ENCODE measurements at places on chromosomes 12 and 14. TPM values are rescaled to one million over a fixed set of nuclear protein-coding genes. Genes with fewer than 3 reads are reported as not detected.

Gene NPFF
- polyA plus RNA-seq: 2.1 TPM

- no peak for DNase-seq
Observed at GRCh38 chr12:7656121-7656520, 9.6 kb downstream of the APOBEC1 start.

DNA sequence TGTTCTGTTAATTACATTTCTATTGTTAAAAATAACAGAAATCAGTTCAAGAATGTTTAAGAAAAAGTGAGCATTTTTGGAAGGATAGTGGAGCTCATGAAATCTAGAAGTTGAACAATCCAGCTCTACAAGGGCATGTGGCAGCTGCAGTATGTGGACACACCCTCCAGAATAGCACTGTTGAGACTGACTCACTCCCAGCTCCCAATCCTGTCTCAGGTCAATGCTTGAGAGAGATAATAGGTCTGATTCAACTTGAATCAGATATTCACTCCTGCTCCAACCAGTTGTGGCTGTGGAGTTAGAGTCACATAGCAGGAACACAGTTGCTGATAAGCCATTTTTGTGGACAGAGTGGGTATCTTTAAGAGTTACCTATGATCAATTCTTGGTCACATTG is 113.0 kb upstream of the NTF3 start:
- no peak for DNase-seq

Gene PHETA1
- 10.0 TPM for polyA plus RNA-seq

- no peak for DNase-seq
Observed at GRCh38 chr12:8455727-8456360, at the start of gene CLEC6A. Gene CLEC6A, plus strand, starts transcription at chr12:8455962. Its CDS starts 150 bp downstream, at chr12:8456112.

GRCh38 chr14:68397822-68398221 is 395.0 kb downstream of the ZFP36L1 start:
- DNase-seq: peak; percentile 73

Gene CRIP1
- polyA plus RNA-seq: 22.7 TPM

GRCh38 chr12:114163771-114164170 is 197.6 kb upstream of the RBM19 start:
- no peak for DNase-seq

Gene AQP6
- polyA plus RNA-seq: 21.1 TPM

Gene RNU4-1
- not detected for polyA plus RNA-seq

Gene CAPS2
- polyA plus RNA-seq: 11.5 TPM

GRCh38 chr12:80707830-80708258 is 410 bp downstream of the MYF6 start:
- no peak for DNase-seq

Gene LMNTD1
- not detected for polyA plus RNA-seq

DNA sequence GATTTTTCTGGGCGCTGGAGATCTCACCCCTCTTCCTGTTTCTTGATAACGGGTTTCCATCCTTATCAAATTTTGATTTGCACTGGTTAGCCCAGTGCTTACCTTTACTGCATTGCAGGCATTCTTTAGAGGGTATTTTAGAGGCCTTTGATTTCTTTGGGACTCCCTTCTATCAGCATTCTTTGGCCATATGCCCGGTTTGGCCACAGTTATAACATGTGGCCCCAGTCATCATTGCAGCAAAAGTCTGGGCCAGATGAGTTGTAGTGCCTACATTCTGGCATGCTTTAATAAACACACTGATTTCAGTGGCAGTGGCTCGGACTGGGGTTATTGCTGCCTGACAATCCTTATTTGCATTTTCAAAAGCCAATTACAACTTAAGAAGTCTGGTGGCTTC is 82.3 kb downstream of the KCNMB4 start:
- no peak for DNase-seq

DNA sequence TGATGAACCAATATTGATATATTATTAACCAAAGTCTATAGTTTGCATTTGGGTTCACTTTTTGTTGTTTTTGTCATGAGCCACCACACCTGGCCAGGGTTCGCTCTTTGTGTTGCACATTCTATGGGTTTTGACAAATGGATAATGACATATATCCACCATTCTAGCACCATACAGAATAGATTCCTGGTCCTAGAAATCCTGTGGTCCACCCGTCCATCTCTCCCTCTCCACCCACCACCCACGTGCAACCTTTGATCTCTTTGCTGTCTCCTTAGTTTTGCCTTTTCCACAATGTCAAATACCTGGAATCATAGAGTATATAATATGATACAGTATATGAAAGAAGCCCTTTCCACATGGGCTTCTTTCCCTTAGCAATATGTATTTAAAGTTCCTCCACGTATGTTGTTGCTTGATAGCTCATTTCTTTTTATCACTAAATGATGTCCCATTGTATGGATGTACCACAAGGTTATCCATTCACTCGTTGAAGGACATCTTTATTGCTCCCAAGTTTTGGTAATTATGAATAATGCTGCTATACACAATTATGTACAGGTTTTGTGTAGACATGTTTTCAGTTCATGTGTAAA is 7.4 kb downstream of the RPL6 start:
- no peak for DNase-seq

DNA sequence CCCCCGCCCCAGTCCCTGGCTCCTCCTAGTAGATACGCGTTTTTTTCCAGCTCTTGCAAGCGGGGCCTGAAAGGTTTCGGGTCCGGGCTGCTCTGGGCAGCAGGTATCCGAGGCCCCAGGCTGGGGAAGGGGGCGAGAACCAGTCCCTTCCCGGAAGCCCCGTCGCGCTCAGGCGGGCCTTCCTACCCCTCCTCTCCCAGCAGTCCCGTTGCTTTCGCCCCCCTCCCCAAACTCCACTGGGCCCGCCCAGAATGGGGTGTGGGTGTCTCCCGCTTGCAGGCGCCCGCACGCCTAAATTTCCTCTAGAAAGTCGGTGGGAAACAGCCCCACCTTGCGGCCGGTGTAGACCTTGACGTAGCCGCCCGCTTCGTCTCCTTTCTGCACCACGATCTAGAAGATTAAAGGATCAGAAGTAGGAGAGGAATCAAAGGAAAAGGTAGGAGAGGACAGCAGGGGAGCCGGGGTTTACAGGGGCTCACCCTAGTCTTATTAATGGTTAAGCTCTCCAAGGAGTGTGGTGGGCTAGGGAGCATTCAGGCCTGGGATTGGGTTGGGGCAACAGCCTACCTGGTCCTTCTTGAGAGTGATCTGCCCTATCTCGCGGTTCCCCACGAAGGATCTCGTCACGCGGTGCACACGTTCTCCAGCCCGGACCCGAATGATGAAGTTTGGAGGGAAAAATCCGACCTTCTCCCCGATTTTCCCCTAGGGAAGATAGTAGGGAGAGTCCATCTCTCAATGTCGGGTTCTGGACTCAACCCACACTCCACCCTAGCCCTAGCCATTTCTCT is 7.3 kb downstream of the STAC3 start:
- DNase-seq: peak; percentile 83

Gene DPPA3
- polyA plus RNA-seq: 0.17 TPM

GRCh38 chr12:111798182-111798581 is 31.4 kb downstream of the ALDH2 start:
- DNase-seq: no peak

GRCh38 chr14:88002421-88003075 is 2.4 kb upstream of the GPR65 start:
- no peak for DNase-seq

Gene FAM186B
- 3.1 TPM for polyA plus RNA-seq

- DNase-seq: no peak
Observed at GRCh38 chr14:55915456-55915855, 202.8 kb upstream of the PELI2 start.

Gene MAP1LC3B2
- polyA plus RNA-seq: 10.4 TPM

GRCh38 chr12:23204933-23205778 is 580.2 kb downstream of the ETNK1 start:
- DNase-seq: peak; percentile 38

Gene HSP90B1
- polyA plus RNA-seq: 986 TPM

Gene FGF6
- not detected for polyA plus RNA-seq

Gene ADCY4
- polyA plus RNA-seq: 22.4 TPM

Gene LRTM2
- 0.62 TPM for polyA plus RNA-seq

Gene NTN4
- polyA plus RNA-seq: 99.8 TPM

Gene CINP
- polyA plus RNA-seq: 36.4 TPM

GRCh38 chr12:54935235-54935951 is 49.2 kb downstream of the TESPA1 start:
- DNase-seq: no peak

Gene CIDEB
- 24.8 TPM for polyA plus RNA-seq

DNA sequence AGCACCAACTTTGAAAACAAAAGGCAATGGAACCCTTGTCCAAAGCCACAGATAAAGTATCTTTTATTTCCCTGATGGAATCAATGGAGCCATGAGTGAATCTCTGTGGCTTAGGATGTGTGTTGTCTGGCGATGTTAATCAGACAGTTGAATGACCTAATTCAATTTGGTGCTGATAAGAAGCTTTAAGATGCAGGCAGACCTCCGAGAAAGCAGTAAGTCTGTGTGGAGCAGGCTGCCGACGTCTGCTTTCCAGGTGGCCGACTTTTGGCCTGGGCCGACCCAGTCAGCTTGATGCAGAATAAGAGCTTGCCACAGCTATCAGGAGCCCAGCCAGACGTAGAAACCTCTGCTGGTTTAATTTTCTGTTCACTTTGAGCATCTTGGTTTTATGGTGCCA is 21.1 kb upstream of the TMEM132C start:
- DNase-seq: no peak

DNA sequence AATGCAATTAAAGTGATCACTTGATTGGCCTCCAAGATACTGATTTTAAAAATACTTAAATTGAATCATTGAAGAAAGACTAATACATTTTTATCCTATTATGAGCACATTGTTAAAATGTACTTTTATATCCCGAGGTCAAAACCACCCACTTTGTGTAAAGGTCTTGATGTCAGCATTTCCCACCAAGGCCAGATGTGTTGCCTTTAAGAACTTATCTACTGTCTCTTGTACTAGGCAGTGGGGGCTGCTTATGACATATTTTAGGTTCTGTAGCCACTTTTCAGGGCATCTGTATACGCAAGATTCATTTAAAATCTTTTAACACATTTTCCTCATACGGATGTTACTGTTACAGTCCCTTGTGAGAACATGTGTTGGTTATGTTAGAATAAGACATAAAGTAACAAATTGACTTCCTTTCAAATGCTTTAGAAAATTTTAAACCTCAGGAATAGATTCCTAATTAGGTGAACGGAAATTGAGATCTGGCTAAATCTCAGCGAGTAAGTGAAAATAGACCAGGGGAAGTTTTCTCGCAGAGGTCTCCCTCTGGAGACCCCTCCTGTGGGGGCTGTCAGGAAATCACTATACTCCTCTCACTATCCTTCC is 456.2 kb downstream of the ADAMTS20 start:
- DNase-seq: no peak

Gene ADAM21
- polyA plus RNA-seq: 0.93 TPM

Gene CIROP
- not detected for polyA plus RNA-seq

Gene NDUFA9
- 119 TPM for polyA plus RNA-seq

Gene TBX3
- polyA plus RNA-seq: 78.6 TPM

GRCh38 chr12:12976366-12976765 is 23.7 kb downstream of the HEBP1 start:
- no peak for DNase-seq

DNA sequence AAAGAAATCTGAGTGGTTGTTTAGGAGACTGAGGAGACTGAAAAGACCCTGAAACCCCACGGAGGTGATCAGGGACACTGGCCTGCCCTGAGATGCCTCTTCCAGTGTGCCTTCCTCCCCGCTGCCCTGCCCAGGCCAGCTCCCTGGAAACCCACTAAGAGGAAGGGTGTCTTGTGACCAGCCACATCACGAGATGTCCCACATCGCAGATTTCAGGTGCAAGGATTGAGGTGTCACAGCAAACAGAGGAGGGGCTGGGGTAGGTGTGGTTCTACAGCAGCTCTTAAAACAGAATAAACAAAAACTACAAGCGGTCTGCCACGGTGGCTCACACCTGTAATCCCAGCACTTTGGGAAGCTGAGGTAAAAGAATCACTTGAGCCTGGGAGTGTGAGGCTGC is 184.3 kb upstream of the C14orf180 start:
- no peak for DNase-seq

DNA sequence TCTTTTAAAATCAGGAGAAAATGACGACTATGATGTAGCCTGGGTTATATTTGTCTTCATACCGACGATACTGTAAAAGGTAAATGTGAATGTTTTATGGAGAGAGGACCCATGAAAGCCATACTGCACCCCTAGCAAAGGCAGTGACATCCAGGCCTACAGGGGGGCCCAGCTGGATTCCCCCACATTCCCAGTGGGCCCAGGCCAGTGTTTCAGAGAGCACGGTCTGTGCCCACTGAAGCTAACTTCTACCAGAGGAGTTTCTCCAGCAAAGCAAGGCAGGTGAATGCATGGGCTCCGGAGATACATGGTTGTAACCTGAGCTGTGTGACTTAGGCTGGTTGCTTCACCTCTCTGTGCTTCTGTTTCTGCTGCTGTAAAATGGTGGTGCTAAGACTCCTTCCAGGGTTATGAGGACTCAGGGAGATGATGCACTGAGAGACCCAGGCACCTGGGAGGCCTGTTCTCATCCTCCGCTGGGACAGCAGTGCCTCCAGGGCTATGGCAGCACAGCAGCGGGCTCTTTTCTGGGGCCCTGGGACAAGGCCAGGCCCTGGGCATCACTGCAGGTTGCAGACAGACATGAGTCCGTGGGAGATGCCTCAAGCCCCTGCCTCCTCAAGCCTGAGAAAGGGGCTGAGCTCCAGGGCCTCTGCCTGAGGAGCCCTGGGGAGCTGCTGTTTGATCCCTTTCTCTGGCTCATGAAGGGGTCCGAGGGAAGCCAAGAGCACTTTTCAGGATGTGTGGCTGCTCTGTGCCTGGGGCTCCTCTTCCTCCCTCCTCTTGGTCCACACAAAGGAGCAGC is 73.7 kb downstream of the SERPINA3 start:
- DNase-seq: no peak

Gene GSG1
- polyA plus RNA-seq: 0.71 TPM

DNA sequence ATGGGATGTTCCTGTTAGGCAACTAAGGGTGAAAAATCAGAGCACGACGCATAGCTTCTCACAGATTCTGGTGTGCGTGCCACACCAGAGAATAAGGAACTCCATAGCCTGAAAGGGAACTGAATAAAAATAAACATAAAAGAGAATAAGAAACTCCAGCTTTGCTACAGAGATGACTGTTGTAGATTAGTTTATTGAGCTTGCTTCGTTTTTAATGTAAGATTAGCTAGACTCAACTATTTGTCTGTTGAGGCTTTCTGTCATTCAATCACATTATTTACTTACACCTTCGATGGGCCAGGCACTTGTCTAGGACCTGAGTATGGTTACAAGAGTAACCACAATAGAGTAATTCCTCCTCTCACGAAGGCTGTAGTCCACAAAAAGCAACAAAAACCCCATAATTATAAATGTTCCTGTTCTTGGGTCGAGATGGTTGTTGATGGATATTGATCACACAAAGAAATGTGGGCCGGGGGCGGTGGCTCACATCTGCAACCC is 807 bp upstream of the ZCCHC8 start:
- DNase-seq: no peak

Gene KRT83
- not detected for polyA plus RNA-seq

DNA sequence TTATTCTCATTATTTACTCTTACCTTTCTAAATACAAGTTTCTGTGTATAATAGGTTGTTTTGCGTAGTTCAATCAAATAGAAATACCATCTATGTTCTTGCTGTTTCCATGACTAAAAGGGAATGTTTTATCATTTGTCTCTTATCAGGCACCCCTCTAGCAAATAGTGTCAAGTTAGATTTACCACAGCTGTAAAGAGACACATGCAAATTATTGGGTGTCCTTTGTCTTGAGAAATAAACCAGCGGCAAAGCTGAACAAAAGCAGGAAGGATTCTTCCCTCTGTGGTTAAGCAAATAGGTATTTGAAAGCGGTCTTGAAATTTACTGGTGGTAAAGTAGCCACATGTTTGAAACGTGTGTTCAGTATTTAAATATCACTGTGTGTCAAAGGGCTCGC is 405.9 kb downstream of the TMTC2 start:
- DNase-seq: no peak

Gene KRT85
- polyA plus RNA-seq: not detected

All from left kidney (tissue), 8 donors.